ENCODE measurements at places on chromosomes 13 and 19. TPM values are rescaled to one million over a fixed set of nuclear protein-coding genes. Genes with fewer than 3 reads are reported as not detected.

PODNL1 gene
- 1.1 TPM for total RNA-seq

CYP4F8 gene
- total RNA-seq = not detected

SBK3 gene
- total RNA-seq = 97.5 TPM

ADGRE1 gene
- not detected for total RNA-seq

JUND gene
- total RNA-seq = 240 TPM

ZNF566 gene
- 5.5 TPM for total RNA-seq

DNA sequence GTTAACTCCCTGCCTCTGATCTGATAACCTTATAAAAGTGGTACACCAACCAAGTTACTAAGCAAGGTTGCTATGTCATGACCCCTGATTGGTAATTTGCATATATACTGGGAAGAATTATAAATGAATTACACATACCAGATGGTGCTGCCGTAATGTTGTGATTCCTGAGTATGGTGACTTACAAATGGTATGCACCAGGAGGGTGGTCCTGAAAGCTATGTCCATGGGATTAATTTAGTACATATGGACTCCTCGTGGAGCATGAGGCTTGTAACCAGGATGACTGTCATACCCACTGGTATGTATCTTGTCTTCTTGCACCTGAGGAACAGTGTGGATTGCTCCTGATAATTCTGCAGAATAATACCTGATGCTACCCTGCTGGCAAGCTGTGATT is 240.6 kb downstream of the GPC6 start:
- DNase-seq = no peak

GRCh38 chr13:37241786-37242185 is 136.3 kb upstream of the CSNK1A1L start:
- DNase-seq = no peak

DNA sequence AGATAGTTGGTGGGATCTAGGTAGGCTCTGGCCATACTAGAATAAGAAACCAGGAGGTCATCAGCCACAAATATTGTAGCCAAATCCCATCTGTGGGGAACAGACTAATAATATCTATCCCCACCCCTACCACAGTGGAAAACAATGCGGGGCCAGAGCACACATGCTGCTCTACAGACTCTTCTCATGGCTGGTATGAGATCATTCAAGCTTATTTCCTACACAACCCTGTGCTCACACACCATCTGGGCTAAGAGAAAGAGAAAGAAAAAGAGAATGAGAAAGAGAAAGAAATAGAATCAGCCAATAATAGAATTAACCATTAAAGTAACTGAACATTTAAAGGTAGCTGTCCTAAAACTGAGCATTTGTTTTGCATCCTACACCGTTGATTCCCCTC is 1268.4 kb upstream of the SPRY2 start:
- no peak for DNase-seq

DNA sequence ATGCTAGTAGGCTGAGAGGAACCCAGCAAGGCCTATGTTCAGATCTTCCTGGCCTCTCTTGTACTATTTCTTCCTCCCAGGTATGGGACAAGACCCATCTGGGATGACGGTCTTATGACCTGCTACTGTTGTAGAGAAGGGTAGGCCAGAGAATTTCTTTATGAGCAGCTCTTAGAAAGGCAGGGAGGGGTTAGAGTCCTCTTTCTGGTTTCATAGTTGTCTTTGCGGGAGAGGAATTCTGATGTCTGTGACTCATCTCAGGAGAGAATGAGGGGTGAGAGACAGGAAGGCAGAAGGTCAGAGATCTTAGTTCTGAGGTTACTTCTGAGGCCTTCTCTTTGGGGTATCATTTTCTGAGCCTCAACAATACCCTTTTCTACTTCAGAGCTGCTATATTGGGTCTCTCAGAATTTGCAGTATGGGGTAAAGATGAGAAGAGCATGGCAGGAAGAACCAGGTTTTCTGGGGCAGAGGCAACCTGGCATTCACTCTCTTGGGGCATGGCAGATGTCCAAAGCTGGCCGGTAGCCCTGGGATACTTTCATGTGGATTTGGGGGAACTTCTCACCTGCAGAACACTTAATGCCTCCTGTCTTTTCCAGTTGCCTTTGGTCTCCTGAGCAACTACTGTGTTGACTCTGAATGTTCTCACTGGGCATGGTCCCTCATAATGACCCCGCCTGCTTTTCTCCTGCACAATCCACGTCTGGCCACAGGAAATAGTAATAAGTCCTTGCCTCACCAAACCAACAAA is 154.4 kb downstream of the GGACT start:
- no peak for DNase-seq

GRCh38 chr13:37338726-37339385 is 233.4 kb upstream of the CSNK1A1L start:
- DNase-seq = no peak

GRCh38 chr19:46715975-46716671 is 791 bp downstream of the PRKD2 start:
- no peak for DNase-seq

- no peak for DNase-seq
Observed at GRCh38 chr19:49425922-49426592, 869 bp downstream of the GFY start.

DNA sequence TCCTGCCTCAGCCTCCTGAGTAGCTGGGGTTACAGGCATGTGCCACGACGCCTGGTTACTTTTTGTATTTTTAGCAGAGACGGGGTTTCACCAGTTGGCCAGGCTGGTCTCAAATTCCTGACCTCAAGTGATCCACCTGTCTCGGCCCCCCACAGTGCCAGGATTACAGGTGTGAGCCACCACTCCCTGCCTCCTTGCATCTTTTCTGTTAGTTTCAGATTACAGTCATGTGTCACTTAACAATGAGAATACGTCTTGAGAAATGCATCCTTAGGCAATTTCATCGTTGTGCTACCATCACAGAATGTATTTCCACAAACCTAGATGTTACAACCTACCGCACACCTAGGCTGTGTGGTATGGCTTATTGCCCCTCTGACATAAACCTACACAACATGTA is 180.4 kb downstream of the TM9SF2 start:
- no peak for DNase-seq

GRCh38 chr13:80430561-80430960 is 89.6 kb upstream of the SPRY2 start:
- no peak for DNase-seq

DNA sequence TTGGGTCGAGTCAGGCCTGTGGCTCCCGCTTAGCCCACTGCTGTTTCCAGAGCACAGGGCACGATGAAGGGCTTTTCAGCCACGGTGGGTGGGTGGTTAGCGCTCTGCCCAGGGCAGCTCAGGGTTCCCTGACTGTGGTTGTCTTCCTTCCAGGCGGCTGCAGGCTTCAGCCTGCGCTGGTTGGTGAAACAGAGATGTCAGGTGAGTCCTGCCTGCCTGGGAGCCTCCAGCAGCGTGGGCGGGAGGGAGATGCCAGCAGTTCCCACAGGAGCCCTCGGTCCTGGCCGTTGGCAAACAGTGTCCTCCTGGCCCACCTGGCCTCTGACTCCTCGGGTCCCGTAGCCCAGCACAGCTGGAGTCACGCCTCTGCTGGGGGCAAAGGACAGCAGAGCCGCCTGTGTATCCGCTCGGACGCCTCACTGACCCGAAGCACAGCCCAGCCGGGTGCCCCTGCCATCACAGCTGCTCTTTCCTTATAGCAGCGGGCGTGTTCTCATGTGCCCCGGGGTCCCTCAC is 9.7 kb downstream of the ADAT3 start:
- no peak for DNase-seq

DNA sequence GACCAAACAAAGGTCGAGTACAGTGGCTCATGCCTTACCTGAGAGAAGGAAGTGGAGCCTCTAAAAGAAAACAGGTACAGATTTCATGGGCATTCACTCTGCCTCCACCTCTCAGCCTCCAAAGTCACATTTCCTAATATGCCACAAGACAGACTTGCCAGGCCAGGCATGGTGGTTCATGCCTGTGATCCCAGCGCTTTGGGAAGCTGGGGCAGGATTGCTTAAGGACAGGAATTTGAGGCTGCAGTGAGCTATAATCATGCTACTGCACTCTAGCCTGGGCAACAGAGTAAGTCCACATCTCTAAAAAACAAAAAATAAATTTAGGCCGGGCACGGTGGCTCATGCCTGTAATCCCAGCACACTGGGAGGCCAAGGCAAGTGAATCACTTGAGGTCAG is 10.9 kb upstream of the DNMT1 start:
- DNase-seq = no peak
